Testis (tissue), 5 donors: ENCODE measurements at places on chromosomes 3 and 15.

DNA sequence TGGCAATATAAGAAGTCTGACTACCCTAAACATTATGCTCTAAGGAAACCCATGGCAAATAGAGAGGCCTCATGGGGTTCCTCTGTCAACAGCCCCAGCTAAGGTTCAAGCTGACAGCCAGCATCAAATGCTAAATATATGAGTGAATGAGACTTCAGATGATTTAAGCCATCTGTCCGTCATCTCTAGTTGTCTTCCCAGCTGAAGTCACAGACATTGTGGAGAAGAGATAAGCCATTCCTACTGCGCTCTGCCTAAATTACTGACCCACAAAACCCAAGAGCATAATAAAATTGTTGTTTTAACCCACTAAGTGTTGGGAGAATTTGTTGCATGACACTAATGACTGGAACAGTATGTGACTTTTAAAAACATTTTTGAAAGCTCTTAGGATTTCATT, 87.3 kb upstream of the IGSF10 start:
- DNase-seq, result no peak
- H3K4me1 ChIP-seq, result peaks cover 4% of the 10 kb centered on the region

DNA sequence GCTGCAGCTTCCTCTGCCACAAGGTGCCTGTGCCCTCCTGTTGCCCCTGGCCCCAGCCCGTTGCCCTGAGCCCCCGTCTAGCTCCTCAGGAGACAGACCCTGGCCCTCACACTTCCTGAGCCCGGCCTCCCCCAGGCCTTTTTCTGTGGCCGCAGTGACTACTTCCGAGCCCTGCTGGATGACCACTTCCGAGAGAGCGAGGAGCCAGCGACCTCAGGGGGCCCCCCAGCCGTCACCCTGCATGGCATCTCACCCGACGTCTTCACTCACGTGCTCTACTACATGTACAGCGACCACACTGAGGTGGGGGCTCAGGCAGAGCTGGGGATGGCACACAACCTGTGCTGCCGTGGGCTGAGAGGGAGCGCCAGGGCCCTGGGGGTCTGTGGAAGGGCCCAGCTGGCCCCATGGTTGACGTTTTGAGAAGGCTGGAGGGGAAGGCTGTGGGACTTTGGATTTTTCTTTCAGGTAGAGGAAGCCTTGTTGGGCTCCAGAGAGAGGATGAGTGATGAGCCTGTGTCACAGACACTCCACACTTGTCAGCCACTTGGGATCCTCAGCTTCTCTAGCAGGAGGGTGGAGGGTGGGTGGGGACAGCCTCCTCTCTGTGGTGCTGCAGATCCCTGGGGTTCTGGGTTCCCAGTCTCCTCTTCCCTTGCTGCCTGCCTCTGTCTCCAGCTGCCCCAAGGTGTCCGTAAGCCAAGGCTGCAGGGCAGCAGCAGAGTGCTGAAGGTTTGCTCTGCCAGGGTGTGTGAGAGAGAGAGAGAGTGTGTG, 5.0 kb downstream of the ABTB1 start:
- no peak for DNase-seq
- H3K4me1 ChIP-seq, result peaks cover 7% of the 10 kb centered on the region
- H3K27ac ChIP-seq, result no peak overlapping the region
- no peak overlapping the region for H3K4me3 ChIP-seq

- H3K4me3 ChIP-seq, result no peak overlapping the region
- H3K27me3 ChIP-seq, result no peaks in the 10 kb centered on the region
- no peaks in the 10 kb centered on the region for H3K36me3 ChIP-seq
- DNase-seq, result no peak
These were observed 19.4 kb downstream of the TPM1 start for GRCh38 chr15:63061975-63062374.

GRCh38 chr3:157275832-157276231, 115.9 kb upstream of the CCNL1 start:
- H3K27ac ChIP-seq, result no peak overlapping the region
- no peak overlapping the region for H3K4me3 ChIP-seq

- no peaks in the 10 kb centered on the region for H3K4me1 ChIP-seq
- no peak overlapping the region for H3K27ac ChIP-seq
- H3K4me3 ChIP-seq, result no peak overlapping the region
- no peak for DNase-seq
- no peaks in the 10 kb centered on the region for H3K27me3 ChIP-seq
These were observed 20.9 kb downstream of the NOX5 start for GRCh38 chr15:69035205-69035917.
